ENCODE measurements at places on chromosomes 13 and 19. TPM values are rescaled to one million over a fixed set of nuclear protein-coding genes. Genes with fewer than 3 reads are reported as not detected.

DNA sequence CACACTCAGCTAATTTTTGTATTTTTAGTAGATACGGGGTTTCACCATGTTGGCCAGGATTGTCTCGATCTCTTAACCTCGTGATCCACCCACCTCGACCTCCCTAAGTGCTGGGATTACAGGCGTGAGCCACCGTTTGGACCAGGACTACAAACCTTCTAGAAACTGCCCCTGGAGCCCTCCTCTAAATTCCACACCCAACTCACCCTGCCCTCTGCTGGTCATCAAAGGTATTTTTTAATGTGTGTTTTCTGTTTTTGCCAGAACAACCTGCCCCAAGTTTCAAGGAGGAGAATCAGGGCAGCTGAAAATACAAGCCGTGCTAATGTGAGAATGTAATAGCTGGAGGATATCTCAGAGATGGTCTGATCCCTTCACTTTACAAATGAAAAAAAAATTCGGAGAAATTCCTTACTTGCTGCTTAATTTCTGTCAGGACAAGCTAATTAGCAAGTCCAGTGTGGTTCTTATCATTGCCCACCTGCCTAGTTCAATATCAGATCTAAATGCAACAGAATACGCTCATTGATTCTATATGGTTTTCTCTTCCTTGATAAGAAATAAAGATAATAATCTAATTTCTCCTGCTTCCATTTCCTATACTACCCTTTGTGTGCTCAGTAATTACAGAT, 4.1 kb downstream of the ATP8A2 start:
- DNase-seq, result peak; percentile 45

GRCh38 chr13:69202996-69203395, 904.6 kb upstream of the ATXN8OS start:
- DNase-seq, result no peak

DNA sequence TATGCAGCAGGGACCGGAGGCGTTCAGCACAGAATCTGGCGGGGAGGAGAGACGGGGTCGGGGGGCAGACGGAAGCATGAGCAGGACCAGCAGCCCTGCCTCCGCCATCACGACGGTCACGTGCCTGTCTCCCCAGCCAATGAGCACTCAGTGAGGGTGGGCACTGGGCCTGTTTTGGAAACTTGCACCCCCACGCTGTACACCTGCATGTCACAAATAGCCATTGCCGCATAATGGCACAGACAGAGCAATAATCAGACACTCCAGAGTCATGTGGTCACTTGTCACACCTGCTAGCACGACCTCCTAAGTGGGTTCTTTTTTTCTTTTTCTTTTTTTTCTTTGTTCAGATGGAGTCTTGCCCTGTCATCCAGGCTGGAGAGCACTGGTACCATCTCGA, 8.8 kb downstream of the ERCC2 start:
- DNase-seq, result no peak

DNA sequence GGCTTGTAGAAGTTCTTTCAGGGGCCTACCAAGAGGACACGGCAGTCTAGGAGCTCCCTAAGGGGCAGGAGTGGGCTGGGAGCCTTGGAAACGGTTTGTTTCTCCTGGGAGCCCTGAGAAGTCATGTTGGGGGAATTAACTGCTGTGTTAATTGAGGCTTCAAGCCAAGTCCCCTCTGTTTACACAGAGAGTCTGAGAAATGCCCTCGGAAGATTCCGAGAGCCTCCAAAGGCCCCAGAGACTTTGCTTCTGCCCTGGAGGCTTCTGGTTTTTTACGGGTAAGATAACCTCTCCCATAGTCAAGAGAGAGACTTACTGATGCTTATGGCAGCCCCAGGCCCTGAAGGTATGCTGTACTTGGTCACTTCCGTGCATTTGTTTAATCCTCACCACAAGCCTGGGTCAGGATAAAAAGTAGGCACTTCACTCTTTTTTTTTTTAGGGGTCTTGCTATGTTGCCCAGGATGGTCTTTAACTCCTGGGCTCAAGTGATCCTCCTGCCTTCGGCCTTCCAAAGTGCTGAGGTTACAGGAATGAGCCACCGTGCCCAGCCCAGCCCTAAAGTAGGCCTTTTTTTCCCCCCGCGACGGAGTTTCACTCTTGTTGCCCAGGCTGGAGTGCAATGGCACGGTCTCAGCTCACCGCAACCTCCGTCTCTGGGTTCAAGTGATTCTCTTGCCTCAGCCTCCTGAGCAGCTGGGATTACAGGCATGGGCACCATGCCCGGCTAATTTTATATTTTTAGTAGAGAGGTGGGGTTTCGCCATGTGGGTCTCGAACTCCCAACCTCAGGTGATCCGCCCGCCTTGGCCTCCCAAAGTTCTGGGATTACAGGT, 15.2 kb downstream of the IER2 start:
- no peak for DNase-seq

- peak; percentile 21 for DNase-seq
These were observed 34.4 kb downstream of the PEPD start for GRCh38 chr19:33486936-33487811.

GRCh38 chr13:20566468-20566897, 474 bp upstream of the IFT88 start:
- DNase-seq, result peak; percentile 66

DNA sequence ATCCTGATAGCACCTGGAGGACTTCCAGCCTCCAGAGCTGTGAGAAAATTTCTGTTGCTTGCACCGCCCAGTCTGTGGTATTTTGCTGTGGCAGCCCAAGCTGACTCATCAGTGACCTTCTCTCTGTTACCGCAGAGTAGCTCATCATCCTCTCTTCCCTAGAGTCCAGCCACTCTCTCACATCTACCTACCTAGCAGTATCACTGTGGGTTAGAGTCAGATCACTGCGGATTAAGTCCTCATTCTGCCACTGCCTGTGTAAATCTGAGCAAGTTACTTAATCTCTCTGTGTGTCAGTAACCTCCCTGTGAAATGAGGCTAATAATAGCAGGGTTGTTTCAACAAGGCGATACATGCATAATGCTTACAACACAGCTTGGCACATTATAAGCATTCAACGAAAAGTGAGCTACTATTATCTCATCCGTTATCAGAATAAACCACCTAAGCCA, 40.3 kb upstream of the USPL1 start:
- peak; percentile 88 for DNase-seq

GRCh38 chr13:28282451-28282850, 144.1 kb downstream of the PAN3 start:
- DNase-seq, result no peak

DNA sequence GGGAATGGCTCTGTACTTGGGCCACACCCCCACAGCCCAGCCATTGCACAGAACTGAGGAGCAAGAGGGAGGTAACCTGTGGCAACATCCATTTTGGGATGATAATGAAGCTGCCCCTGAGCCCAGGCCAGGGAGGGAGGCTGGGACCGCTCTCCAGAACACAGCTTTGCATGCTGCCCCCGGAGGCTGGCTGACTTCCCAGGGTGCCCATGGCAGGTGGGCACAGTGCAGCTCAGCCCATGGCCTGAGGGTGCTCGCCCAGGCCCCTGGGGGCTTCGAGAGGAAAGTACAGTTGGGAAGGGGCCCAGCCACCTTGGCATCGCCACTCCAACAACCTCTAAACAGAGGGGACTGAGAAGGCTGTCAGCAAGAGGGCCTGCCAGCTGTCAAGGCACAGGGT, 5.7 kb downstream of the COPE start:
- DNase-seq, result no peak

DNA sequence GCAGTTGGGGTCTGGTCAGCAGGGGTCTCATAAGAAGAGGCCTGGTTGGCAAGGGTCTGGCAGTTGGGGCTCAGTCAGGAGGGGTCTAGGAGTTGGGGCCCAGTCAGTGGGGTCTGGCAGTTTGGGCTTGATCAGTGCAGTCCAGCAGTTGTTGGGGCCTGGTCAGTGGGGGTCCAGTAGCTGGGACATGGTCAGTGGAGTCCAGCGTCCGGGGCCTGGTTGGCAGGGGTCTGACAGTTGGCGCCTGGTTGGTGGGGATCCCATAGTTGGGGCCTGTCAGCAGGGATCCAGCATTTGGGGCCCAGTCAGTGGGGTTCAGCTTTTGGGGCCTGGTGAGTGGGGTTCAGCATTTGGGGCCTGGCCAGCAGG, 60.5 kb upstream of the TPM4 start:
- no peak for DNase-seq

GRCh38 chr13:28751175-28751960, 32.6 kb upstream of the SLC46A3 start:
- DNase-seq, result no peak

- DNase-seq, result no peak
These were observed 877 bp upstream of the N4BP2L1 start for GRCh38 chr13:32428581-32429432.

GRCh38 chr13:25871389-25872125, 180.3 kb downstream of the SHISA2 start:
- DNase-seq, result no peak

DNA sequence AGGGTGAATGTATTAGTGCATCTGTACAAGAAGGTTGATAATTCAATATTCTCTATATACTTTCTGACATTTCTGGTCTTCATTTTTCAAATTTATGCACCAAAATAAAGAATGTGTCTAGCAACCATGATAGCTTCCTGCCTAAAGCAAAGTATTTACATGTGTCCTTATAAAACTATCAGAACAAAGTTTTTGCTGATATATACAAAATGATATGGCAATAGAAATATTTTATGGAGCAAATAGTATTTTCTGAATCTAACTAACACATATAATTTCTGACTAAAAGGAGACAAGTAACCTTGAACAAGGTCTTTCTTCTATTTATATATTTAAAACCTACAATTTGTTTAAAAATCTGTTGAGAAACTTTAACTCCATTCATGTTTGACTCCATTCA, 184.9 kb downstream of the DIAPH3 start:
- no peak for DNase-seq

- peak; percentile 3 for DNase-seq
These were observed 642.1 kb upstream of the ARGLU1 start for GRCh38 chr13:107209824-107210722.

GRCh38 chr13:66618702-66619101, 611.4 kb downstream of the PCDH9 start:
- DNase-seq, result peak; percentile 52

GRCh38 chr13:46168783-46169182, 13.2 kb downstream of the LCP1 start:
- no peak for DNase-seq

GRCh38 chr13:80340651-80341100, 250 bp downstream of the SPRY2 start:
- peak; percentile 75 for DNase-seq

DNA sequence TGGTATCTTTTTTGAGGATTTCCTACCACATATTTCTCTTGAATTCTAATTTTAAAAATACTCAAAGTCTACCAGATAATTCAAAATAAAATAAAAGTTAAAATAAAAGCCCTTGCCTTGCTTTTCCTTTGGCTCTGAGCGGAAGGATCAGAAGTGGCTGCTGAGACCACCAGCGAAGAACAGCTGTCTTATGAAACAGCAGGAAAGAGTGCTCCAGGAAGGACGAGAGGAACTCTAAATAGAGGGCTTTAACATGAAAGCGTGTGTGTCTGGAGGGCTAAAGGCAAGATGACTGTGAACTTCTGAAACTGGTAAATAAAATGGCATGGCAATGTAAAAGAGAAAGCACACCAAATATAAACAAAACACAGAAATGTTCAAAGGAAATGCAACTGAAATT, 521.5 kb upstream of the SPRY2 start:
- no peak for DNase-seq

- peak; percentile 99 for DNase-seq
These were observed at the start of gene STARD13 for GRCh38 chr13:33285420-33286124. Gene STARD13 (minus strand): TSS chr13:33285755. CDS start chr13:33285638, 117 bp downstream.

The CEACAM8 gene
- total RNA-seq, result not detected

The DGKH gene
- total RNA-seq, result 3.7 TPM

The CYP2F1 gene
- total RNA-seq, result not detected

The ZNF491 gene
- 0.90 TPM for total RNA-seq

The ZNF561 gene
- 37.3 TPM for total RNA-seq

The PABPC3 gene
- not detected for total RNA-seq

The CCDC194 gene
- not detected for total RNA-seq

The FRY gene
- total RNA-seq, result 2.5 TPM

The ZNF568 gene
- total RNA-seq, result 11.3 TPM

The CEACAM16 gene
- total RNA-seq, result not detected

Data from LHCN-M2 (cell line).